Fibroblast of lung (primary cell): ENCODE measurements at places on chromosomes 7 and 10. TPM values are rescaled to one million over a fixed set of nuclear protein-coding genes. Genes with fewer than 3 reads are reported as not detected.

DNA sequence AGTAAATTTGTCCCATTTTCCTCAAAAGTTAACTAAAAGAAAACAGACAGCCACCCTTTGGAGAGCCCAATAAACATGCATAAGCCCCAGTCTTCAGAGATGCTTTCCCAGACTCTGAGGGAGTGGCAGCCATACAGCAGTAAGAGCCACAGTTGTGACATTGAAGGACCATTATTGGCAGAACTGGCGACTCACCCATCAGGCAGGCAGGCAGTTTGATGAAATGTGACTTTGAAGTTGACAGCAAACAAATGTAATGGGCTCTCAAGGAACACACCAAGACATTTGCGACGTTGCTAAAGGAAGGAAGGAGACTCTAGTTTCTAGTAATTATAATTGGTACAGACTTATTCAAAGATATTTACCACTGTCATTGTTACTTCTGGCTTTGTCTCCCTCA lies 287.5 kb upstream of the PHYHIPL start:
- H3K27ac ChIP-seq = no peak overlapping the region
- H3K4me3 ChIP-seq = no peak overlapping the region
- DNase-seq = no peak
- H3K4me1 ChIP-seq = no peaks in the 10 kb centered on the region

DNA sequence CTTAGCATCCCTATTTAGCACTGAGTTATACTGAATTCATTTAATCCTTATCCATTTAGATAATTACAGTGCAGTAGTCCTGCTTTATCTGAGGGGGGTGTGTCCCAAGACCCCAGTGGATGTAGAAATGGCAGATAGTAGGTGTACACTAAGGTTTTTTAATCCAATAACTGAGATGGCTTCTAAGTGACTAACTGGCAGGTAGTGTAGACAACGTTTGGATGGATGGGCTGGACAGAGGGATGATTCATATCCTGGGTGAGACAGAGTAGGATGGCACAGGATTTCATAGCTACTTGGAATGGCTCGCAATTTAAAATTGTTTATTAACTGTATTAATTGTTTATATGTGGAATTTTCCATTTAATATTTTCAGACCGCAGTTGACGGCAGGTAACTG lies 295.6 kb downstream of the CCDC3 start:
- H3K27ac ChIP-seq = no peak overlapping the region
- peaks cover 55% of the 10 kb centered on the region for H3K4me1 ChIP-seq
- no peaks in the 10 kb centered on the region for H3K36me3 ChIP-seq
- no peaks in the 10 kb centered on the region for H3K27me3 ChIP-seq
- peak; percentile 29 for DNase-seq

The BMPER gene
- 9.8 and 15.9 TPM in 2 replicates for polyA plus RNA-seq

GRCh38 chr7:105786520-105787470 lies 89.6 kb downstream of the ATXN7L1 start:
- no peak overlapping the region for H3K27ac ChIP-seq
- H3K4me1 ChIP-seq = peaks cover 9% of the 10 kb centered on the region
- no peak for DNase-seq
- H3K36me3 ChIP-seq = no peaks in the 10 kb centered on the region

DNA sequence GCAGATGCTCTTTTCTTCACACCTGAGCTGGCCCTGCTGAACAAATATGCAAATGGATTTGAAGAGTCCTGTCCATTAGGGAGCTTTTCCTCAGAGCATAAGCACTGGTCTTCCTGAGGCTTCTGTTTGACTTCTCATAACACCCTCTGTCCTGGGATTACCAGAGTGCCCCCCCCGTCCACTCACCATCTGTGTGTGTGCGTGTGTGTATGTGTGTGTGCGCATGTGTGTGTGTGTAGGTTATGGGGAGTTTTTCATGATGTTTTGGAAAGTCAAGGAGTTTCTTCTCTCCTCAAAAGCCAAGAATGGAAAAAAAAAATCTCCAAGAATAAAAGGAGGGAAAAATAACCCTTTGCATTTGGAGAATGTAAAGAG lies 57.7 kb upstream of the COMTD1 start:
- peaks cover 14% of the 10 kb centered on the region for H3K4me1 ChIP-seq
- peak; percentile 36 for DNase-seq
- no peak overlapping the region for H3K27ac ChIP-seq
- peaks cover 49% of the 10 kb centered on the region for H3K27me3 ChIP-seq
- no peaks in the 10 kb centered on the region for H3K36me3 ChIP-seq
- H3K4me3 ChIP-seq = no peak overlapping the region

- H3K4me3 ChIP-seq = no peak overlapping the region
- H3K27me3 ChIP-seq = no peaks in the 10 kb centered on the region
- DNase-seq = no peak
- no peaks in the 10 kb centered on the region for H3K4me1 ChIP-seq
- no peaks in the 10 kb centered on the region for H3K36me3 ChIP-seq
These were observed 141.0 kb downstream of the FZD1 start for GRCh38 chr7:91405092-91405788.

The NAMPT gene
- polyA plus RNA-seq = 47.3 and 57.7 TPM in 2 replicates

DNA sequence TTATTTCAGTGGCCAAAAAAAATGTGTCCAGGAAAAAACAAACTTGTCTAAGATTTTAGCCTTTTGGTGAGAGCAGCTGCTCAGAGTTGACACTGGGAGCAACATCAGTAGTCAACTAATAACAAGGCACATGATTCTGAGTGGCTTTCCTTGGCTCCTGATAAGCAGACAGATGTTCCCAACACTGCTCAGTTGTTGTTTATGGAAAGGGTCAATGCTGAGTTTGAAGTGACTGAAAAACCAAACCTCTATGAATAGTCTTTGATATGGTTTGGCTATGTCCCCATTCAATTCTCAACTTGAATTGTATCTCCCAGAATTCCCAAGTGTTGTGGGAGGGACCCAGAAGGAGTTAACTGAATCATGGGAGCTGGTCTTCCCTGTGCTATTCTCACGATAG lies 12.3 kb downstream of the DYDC1 start:
- no peaks in the 10 kb centered on the region for H3K27me3 ChIP-seq
- H3K27ac ChIP-seq = no peak overlapping the region
- DNase-seq = no peak
- no peaks in the 10 kb centered on the region for H3K36me3 ChIP-seq

The ZNF485 gene
- 1.4 and 1.8 TPM in 2 replicates for polyA plus RNA-seq

DNA sequence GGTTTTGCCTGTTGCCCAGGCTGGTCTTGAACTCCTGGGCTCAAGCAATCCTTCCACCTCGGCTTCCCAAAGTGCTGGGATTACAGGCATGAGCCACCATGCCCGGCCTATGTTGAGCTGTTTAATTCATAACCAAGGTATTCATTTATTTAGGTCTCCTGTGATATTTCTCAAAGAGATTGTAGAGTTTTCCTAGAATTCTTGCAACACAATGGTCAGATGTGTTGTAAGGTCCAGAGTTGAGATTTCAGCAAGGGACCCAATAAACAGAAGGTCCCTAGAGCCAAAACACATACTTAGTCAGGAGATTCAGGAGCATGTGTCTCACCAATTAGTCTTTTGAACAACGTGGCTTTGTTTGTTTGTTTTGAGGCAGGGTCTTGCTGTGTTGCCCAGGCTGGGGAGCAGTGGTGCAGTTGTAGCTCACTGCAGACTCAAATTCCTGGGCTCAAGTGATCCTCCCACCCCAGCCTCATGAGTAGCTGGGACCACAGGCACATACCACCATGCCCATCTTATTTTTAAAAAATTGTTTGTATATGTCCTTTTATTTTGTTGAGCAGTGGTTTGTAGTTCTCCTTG lies 321.3 kb upstream of the GALNT17 start:
- no peak overlapping the region for H3K27ac ChIP-seq
- no peaks in the 10 kb centered on the region for H3K36me3 ChIP-seq
- no peaks in the 10 kb centered on the region for H3K27me3 ChIP-seq
- no peaks in the 10 kb centered on the region for H3K4me1 ChIP-seq

- no peak overlapping the region for H3K4me3 ChIP-seq
- no peaks in the 10 kb centered on the region for H3K36me3 ChIP-seq
- no peaks in the 10 kb centered on the region for H3K27me3 ChIP-seq
- no peak for DNase-seq
- H3K27ac ChIP-seq = no peak overlapping the region
These were observed 17.8 kb upstream of the AKAP9 start for GRCh38 chr7:91922857-91923256.

DNA sequence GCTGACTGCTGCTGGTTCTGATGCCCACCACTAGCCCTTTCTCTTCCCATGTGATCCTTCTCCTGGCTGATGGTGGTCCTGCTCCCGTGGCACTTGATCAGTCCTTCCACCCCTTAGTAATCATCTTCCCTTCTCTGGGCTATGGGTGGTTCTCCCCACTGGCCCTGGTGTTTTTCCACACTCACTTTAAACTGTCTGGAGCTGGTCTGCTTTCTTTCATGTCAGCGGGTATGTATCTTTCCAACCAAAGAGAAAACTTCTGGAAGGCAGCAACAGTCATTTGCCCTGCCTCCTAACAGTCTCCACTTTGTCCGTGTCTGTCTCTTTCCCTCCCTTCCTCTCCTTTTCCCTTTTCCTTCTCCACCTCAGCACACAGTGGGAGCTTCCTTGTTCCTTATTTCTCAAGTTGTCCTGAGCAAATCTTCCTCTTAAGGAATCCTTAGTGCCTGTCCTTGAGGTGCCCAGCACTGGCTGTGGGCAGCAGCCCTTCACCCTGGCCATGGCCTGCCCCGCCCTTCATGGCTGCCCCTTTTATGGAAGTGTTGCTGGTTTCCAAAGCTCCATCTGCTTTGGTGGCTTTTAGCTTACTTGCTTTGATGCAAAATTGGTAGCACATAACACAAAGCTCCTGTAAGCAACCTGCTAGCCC lies 189.0 kb downstream of the TCF7L2 start:
- H3K27me3 ChIP-seq = no peaks in the 10 kb centered on the region
- H3K36me3 ChIP-seq = no peaks in the 10 kb centered on the region
- no peaks in the 10 kb centered on the region for H3K4me1 ChIP-seq
- no peak overlapping the region for H3K4me3 ChIP-seq
- H3K27ac ChIP-seq = no peak overlapping the region

GRCh38 chr10:124539935-124540641 lies 78.5 kb downstream of the LHPP start:
- H3K27ac ChIP-seq = no peak overlapping the region
- no peaks in the 10 kb centered on the region for H3K4me1 ChIP-seq
- H3K4me3 ChIP-seq = no peak overlapping the region
- H3K27me3 ChIP-seq = no peaks in the 10 kb centered on the region
- no peaks in the 10 kb centered on the region for H3K36me3 ChIP-seq
